CD4-positive, alpha-beta T cell treated with Interleukin-10 for 1 hour (primary cell): ENCODE measurements at places on chromosomes 12 and 14.

- no peak for DNase-seq
Measured at GRCh38 chr12:57263096-57263495, 12.1 kb upstream of the STAC3 start.

- no peak for DNase-seq
Measured at GRCh38 chr12:75923964-75924666, 107.5 kb downstream of the PHLDA1 start.

- DNase-seq = no peak
Measured at GRCh38 chr14:41868396-41868795, 261.7 kb downstream of the LRFN5 start.

- no peak for DNase-seq
Measured at GRCh38 chr12:28569698-28570411, 379.6 kb downstream of the CCDC91 start.

GRCh38 chr14:49049711-49050110, 536.5 kb downstream of the RPS29 start:
- no peak for DNase-seq

DNA sequence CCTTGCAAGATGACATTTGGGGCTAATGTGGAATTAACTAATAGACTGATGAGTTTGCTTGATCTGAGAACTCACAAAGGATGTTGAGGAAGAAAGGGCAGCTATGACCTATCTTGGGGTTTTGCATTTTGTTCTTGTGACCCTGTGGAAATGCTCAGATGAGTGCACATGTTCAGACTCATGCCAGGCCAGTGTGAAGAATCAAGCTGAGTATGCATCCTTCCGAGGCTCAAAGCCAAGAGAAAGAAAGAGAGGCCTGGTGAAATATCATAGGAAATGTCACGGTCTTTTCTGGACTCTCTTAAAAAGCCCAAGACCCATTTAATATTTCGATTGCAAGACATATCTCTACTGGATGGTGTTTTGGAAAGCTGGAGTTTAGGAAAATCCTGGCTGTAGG, 96.3 kb downstream of the CACNA1C start:
- no peak for DNase-seq

GRCh38 chr14:62162998-62163589, 400.9 kb downstream of the SNAPC1 start:
- peak; percentile 8 for DNase-seq

DNA sequence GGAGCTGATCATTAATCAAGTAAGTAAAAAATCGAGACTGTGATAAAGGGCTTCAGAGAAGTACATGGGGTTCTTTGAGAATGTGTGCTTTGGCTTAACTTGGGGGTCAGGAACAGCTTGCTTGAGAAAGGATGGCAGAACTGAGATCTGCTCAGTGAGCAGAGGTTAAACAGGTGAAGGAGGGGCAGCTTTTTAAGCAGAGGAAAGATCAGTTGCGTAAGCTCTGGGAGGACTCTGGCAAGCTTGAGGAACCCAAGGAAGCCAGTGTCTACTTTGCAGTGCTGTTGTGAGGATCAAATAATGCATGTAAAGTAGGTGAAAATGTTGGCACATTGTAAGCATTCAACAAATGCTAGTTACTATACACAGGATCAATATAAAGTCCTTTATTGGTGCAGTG, 30.6 kb downstream of the WIF1 start:
- DNase-seq = no peak

GRCh38 chr14:87304404-87304803, 688.6 kb downstream of the GALC start:
- no peak for DNase-seq
